Esophagus mucosa (tissue), 1 donor: ENCODE measurements at places on chromosomes 5 and 9. TPM values are rescaled to one million over a fixed set of nuclear protein-coding genes. Genes with fewer than 3 reads are reported as not detected.
A peak's percentile ranks its signal among the peaks of the same experiment; 100 is the strongest.

Gene FOXI1
- 0.16 TPM for total RNA-seq

- ATAC-seq = no peak
Measured at GRCh38 chr9:8374471-8374870, 574.9 kb upstream of the DMAC1 start.

GRCh38 chr5:76763136-76763535 is 47.2 kb downstream of the F2R start:
- no peak for ATAC-seq

- peak; percentile 87 for ATAC-seq
Measured at GRCh38 chr5:112316006-112316405, 103.1 kb downstream of the EPB41L4A start.

DNA sequence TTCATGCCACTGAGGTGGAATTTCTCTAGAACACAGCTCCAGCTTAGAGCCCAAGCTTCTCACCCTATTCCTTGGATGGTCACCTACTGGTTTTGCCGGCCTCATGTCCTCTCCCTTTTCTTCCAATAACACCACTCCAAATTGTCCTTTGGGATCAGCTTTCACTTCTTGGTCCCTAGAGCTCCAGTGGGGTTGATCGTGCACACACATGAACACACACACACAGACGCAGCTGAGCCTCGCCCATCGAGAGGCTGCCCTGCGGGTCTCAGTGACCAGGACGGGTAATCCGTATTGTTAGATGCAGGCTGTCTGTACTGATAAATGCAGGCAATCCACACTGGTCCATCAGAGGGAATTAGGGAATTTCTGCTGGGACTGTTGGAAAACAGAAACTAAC is 6.9 kb downstream of the COL23A1 start:
- no peak for ATAC-seq

DNA sequence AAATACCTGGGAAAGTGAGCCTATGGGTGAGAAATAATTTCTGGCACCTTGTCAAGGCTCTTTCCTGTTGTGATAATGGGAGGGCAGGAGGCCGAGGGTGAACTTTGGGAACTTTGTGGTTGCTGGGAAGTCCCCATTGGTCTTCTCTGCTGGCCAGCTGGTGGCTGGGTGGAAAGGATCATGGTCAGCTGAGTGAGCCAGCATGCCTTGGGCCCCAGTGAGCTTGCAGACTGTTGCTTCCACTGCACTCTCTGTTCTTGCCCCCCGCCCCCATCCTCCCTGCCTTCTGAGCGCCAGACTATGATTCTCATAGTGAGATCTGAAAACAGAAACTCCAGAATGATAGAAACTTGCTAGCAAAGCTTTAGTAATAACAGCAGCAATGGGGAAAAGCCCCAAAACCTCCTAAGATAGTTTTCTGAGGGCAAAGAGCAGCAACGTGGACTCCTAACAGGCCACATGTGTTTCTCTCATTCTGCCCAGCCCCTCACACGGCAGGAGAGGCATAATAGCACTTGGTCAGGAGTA is 139.2 kb upstream of the SMARCA2 start:
- no peak for ATAC-seq

- peak; percentile 49 for ATAC-seq
Measured at GRCh38 chr9:136978073-136978864, 965 bp downstream of the PTGDS start.
